MV-4-11 (cell line): ENCODE measurements at places on chromosomes 3 and 15.

- no peak for DNase-seq
These were observed 636.6 kb upstream of the NR2F2 start for GRCh38 chr15:95693917-95694316.

DNA sequence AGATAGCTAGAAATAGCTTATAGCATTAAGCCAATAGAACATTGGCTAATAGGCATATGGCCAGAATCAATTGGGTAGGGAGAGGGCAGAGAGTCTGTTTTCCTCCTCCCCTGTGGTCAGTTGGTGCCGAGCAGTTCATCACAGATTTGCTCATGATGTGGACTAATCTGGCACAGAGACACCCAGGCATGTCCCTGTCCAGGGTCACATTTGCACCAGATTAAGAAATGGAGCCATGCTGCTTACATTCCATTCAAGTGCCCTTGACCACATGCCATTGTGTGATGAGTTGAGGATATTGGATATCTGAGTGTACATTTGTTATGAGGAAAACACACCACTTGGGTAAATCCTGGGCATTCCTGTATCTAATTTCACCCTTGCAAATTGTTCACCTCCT is 53.4 kb downstream of the USP13 start:
- DNase-seq = no peak

DNA sequence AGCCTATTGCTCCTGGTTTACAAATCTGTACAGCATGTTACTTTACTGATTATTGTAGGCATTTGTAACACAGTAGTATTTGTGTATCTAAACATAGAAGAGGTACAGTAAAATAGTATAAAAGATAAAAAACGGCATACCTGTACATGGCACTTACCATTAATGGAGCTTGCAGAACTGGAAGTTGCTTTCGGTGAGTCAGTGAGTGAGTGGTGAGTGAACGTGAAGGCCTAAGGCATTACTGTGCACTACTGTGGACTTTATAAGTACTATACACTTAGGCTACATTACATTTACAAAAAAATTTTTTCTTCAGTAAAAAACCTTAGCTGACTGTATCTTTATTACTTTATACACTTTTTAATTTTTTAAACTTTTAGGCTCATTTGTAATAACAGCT is 90.9 kb downstream of the RAP2B start:
- no peak for DNase-seq

DNA sequence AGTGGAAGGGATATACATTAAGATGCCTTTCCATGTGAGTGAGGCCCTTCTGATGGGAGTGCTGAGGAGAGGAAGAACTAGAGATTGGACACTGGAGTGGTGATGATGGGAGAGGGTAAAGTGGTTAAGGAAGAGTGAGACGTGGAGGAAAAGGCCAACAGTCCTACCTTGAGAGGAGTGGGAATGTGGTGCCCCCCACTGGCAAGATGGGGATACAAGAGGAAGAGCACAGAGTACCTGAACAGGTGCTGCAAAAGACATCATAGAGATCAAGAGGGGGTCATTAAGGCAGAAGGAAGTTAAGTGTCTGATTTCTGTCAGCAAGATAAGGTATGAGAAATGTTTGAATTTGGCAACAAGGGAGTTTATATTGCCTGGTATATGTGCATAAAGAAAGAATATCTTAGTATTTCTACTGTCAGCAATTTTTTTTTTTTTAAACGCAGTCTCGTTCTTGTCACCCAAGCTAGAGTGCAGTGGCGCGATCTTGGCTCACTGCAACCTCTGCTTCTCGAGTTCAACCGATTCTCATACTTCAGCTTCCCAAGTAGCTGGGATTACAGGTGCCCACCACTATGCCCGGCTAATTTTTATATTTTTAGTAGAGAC is 34.0 kb downstream of the ARIH2 start:
- DNase-seq = no peak

- peak; percentile 93 for DNase-seq
These were observed 397.2 kb downstream of the GAP43 start for GRCh38 chr3:116020495-116020894.

- no peak for DNase-seq
These were observed 74.4 kb downstream of the CD200 start for GRCh38 chr3:112407214-112407887.

- no peak for DNase-seq
These were observed 16.0 kb downstream of the SNRK start for GRCh38 chr3:43302116-43302880.

DNA sequence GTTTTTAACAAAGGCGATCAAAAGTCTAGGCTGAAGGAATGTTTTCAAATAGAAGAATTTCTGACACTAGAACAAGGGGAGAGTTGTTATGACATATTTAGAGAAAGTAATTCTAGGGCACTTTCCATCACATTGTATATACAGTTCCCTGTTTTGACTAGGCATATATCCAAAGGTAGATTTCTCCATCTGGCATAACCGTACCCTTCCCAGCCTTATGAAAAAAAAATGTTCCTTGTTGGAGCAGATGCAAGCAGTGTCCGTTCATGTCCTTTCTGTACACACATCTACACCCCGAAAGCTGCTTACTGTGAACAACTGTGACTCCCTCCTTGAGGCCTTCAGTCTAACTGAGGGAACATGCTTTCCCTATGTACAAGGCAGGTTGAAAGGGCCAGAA is 271.7 kb upstream of the GBE1 start:
- no peak for DNase-seq

GRCh38 chr3:143578810-143579435 is 269.3 kb downstream of the SLC9A9 start:
- no peak for DNase-seq

DNA sequence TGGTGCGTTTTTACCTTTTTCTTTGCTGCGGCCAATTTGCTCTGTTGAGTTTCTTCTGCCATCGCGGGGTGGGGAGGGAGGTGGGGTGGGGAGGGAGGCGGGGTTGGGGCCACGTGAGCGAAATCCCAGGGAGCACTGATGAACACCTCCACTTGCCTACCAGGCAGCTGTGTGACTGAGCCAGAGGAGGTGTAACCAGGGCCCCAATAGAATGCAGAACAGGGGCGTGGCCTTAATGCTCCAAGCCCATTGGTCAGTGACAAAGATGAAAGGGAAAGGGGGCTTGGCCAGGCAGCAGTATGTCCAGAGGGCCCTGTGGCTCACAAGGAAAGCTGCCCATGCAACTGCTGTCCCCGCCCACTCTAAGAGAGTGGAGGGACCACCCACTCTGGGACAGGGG is 21.4 kb upstream of the OR4F6 start:
- no peak for DNase-seq

DNA sequence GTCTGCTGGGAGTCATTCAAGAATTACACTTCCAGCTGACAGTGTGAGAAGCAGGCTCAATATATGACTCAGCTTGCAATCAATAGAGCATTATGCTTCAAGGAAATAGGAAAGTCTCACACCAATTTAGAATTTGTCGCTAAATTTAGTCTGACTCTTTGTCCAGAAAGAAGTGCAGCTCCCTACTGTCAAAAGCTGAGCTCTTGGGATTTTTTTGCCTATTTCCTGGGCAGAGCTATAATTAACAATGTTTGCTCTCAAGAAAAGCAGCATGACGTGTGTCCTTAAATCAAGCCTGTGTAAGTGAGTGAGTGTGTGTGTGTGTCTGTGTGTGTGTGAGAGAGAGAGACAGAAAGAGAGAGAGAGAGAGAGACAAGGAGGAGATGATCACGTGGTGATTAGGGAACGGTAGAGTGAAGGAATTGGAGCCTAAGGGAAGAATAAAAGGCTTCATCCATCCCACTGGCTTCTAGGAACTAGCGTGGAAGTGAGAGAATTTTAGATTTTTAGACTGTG is 16.4 kb upstream of the SLC35G2 start:
- peak; percentile 50 for DNase-seq

GRCh38 chr3:3509665-3510064 is 289.6 kb upstream of the LRRN1 start:
- no peak for DNase-seq

DNA sequence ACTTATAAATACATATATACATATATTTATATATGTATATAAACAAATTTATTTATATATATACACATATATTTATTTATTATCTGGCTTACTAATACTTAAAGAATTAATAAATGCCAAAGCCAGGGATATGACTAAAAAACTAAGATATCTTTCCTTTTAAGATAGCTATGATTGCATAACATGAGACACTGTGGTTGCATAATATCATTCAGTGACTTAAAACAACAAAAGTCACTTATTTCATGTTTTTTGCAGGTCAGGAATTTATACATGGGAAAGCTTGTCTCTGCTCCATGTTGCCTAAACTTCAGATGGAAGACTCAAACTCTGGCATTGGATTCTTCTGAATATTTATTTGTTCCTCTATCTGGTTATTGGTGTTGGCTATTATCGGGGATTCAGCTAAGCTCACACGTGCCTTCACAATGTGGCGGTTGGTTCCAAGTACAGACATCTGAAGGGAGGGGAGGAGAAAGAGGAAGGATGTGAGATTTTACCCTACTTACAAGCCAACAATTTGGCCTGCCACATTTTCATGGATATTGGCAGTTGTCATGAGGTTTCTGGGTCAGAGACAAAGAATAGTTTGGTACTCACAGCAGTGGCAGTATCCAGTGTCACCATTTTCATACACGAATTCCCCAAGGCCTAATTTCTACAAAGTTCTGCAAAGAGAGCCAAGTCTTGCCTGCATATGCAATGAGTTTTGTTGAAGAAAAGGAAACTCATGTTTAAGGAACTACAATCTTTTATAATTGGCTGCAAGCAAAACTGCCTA is 381.6 kb downstream of the EPHA3 start:
- peak; percentile 91 for DNase-seq

GRCh38 chr3:87350367-87351199 is 74.2 kb upstream of the POU1F1 start:
- peak; percentile 43 for DNase-seq

- DNase-seq = no peak
These were observed 101.8 kb upstream of the RBMS3 start for GRCh38 chr3:29178809-29179793.

DNA sequence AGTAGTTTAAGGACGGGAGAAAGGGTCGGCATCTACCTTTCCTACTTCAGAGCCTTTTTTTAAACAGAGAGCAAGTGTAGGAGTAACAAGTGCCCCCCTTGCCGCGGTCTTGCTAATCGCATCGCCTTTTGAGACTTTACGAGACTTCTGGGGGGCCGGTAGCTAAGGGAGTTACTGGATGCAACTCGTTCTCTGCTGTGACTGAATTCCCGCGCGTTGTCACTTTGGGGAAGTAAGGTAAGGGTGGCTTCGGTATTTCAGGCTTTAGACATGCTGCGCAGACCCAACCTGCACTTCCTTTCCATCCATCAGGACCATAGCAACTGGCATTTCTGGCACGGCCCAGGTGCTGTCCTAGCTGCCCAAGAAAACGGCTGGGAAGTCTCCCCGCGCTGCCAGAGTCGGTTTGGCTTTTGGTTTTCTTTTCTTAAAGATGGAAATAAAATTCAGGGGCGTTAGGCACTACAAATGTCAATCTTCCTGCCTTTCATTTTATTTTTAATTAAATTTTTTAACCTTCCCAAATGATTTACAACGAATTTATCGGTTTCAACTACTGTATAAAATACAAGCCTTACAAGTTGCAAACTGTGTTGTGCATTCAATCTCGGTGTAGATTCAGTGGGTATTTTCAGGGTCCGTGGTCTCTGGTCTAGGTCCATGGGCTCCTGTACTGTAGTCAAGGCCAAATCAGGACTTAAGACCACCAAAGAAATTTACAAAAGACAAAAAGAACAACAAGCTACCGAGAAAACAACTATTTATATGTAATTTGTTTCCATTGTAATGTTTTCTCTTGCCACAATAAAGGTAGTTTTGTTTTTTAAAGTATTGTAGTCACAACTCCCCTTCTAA is 3.5 kb downstream of the MECOM start:
- DNase-seq = no peak

DNA sequence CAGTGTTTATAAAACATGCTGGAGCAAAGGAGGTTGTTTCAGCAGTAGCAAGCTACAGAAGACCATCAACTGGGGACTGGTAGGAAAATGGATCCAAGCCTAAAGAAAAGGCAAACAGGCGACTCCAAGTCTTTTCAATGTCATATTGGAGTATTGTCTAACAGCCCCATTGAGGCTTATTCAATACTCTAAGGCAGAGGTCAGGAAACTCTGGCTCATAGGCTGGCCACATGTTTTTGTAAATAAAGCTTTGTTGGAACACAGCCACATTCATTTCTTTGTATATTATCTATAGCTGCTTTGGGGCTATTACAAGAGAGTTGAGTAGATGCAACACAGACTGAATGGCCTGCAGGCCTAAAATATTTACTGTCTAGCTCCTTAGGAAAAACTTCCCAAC is 77.5 kb downstream of the RPL22L1 start:
- no peak for DNase-seq

- no peak for DNase-seq
These were observed 29.0 kb downstream of the ACSBG1 start for GRCh38 chr15:78205337-78205736.

GRCh38 chr3:136380530-136380929 is 130.4 kb downstream of the PCCB start:
- DNase-seq = peak; percentile 22

GRCh38 chr15:59791755-59792154 is 102.6 kb upstream of the BNIP2 start:
- no peak for DNase-seq

DNA sequence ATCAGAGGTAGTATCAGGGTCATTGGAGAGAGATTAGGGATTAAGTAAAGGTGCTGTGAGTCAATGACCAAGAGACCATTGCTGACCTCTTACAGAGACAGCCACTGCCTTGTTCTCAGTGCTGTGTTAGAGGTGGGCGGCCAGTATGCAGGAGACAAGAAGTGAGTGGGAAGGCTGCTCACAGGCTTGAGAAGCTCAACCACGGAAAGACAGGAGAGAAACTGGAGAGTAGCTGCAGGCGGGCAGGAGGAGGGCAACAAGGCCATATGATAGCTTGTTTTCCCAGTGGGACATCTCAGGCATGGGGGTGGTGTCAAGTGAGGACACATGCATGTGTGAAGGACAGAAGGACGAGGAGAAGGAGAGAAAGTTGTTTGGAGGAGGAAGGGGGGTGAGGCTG is 237.3 kb downstream of the PDCD6IP start:
- no peak for DNase-seq

GRCh38 chr3:50172626-50173220 is 17.6 kb downstream of the SEMA3F start:
- no peak for DNase-seq

DNA sequence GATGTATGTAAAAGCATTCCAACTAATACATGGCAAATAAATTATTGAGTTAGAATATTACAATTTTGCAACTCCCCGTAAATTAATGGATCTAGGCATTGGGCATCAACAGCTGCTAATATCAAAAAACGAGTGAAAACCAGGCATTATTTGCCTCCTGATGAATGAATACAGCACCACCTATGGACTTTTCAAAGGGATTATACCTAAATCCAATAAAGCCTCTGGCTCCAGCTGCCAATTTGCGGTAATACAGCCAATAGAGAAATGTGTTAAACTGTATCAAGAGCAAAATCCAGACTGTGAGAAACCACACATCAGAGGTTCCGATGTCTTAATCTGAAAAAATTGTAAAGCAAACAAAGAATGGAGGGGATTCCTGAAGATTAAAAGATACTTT is 16.3 kb upstream of the A4GNT start:
- DNase-seq = no peak

DNA sequence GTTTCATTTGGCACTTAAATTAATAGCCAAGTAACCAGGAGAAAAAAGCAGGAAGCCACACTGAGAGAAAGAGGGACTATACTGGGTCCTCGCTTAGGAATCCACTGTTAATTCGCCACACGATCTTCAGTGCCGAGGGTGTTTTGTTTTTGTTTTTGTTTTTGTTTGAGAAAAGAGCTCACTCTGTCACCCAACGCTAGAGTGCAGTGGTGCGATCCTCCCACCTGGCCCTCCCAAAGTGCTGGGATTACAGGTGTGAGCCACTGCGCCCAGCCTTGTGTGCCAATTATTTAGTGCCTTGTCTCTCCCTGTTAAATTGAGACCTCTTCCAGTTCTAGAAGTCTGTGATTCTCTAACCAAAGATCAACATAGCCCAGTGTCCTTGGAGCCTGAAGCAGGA is 53.8 kb upstream of the TPM1 start:
- no peak for DNase-seq
